ENCODE measurements at places on chromosomes 7 and 10.

- DNase-seq, result no peak
These were observed 676 bp upstream of the GPR146 start for GRCh38 chr7:1043552-1044188.

GRCh38 chr10:104614245-104614831, 26.8 kb upstream of the SORCS3 start:
- DNase-seq, result peak; percentile 15

GRCh38 chr10:11876324-11876723, 53.2 kb downstream of the PROSER2 start:
- DNase-seq, result no peak

DNA sequence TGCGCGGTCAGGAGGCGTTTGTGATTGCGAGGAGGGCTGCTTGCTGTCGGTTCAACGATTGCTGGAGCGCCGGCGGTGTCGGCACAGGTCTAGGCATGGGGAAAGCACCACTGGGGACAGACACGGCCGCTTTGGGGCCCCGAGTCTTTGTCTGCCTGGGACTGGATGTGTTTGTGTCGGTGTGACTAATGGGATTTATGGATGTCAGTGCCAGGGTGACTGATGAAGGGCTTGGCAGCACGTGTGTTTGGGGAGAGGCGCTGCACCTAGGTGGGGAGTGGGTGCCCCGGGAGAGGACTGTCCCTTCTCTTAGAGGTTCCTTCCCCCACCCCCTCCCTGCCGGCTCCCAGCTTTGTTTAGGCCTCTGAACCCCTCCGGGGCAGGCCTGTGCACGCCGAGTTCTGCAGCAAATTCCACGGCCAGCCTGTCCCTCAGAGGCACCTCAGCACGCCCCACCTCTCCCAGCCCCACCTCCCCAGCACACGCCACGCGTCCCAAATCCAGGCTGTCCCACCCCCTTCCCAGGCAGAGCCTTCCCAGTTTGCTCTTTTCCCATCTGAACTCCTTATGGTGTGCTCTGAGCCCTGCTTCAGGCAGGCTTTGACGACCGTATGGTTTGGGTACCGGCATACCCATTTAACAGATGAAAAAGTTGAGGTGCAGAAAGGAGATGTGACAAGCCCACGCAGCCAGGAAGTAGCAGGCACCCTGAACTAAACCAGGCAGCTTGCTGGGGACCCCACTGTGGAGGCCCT, 6.4 kb upstream of the TNRC18 start:
- DNase-seq, result no peak

- no peak for DNase-seq
These were observed 249.0 kb downstream of the CRPPA start for GRCh38 chr7:16172366-16172765.

- peak; percentile 14 for DNase-seq
These were observed 319.6 kb downstream of the GRID1 start for GRCh38 chr10:86046845-86047460.

- DNase-seq, result no peak
These were observed 208.8 kb downstream of the CTNNA3 start for GRCh38 chr10:67487199-67487598.

DNA sequence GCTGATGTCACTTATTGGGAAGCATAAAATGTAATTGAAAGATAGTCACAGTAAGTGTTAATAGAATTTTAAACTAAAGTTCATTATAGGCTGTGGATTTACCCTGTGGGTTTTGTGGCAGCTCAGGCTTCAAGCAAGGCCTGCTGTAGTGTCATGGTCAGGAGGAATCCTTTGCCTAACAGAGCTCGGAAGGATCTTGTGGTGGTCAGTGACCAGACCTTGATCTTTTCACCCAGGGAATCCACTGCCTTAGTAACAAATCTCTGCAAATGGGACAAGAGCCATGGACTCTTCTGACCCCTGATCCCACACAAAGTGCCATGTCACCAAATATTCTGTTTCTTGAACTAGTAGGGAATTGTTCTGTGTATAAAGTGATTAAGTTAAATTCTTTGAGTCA, 20.6 kb upstream of the HDAC9 start:
- no peak for DNase-seq

GRCh38 chr7:75039709-75040108, 33.9 kb downstream of the RCC1L start:
- no peak for DNase-seq

GRCh38 chr10:82814635-82815034, 939.6 kb downstream of the NRG3 start:
- no peak for DNase-seq

- DNase-seq, result no peak
These were observed 8.7 kb downstream of the ARL3 start for GRCh38 chr10:102705531-102705930.

GRCh38 chr7:143272871-143273270, 9.6 kb downstream of the GSTK1 start:
- no peak for DNase-seq

- no peak for DNase-seq
These were observed 1.9 kb downstream of the DLX5 start for GRCh38 chr7:97022491-97023306.

- no peak for DNase-seq
These were observed 13.5 kb upstream of the TSPAN13 start for GRCh38 chr7:16739863-16740622.

GRCh38 chr7:120720317-120720716, 137.6 kb downstream of the TSPAN12 start:
- no peak for DNase-seq

GRCh38 chr7:20283385-20283784, 47.3 kb upstream of the ITGB8 start:
- DNase-seq, result no peak

GRCh38 chr7:42843205-42843800, 68.6 kb downstream of the C7orf25 start:
- no peak for DNase-seq

GRCh38 chr10:121221072-121221471, 369.9 kb downstream of the WDR11 start:
- DNase-seq, result no peak

DNA sequence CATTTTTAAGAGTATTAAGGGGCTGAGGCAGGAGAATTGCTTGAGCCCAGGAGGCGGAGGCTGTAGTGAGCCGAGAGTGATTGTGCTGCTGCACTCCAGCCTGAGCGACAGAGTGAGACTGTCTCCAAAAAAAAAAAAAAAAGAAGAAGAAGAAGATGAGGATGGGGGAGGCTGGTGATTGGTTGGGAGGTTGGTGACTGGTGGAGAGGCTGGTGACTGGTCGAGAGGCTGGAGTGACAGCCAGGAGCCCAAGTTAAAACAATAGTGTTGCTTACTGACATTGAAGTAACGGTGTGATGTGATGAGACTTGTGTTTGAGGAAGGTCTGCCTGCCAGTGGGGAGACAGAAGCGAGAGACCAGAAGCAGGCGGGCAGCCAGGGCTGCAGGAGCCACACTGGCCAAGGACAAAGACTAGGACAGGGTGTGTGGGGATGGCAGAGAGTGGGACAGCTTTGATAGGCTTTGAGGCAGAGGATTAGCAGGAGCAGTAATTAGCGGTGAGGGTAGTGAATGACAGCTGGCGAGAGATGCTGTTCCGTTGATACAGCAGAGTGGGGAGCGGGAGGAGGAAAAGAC, 4.9 kb downstream of the SRRT start:
- no peak for DNase-seq

- DNase-seq, result no peak
These were observed 295.0 kb downstream of the BICC1 start for GRCh38 chr10:58807629-58808022.

DNA sequence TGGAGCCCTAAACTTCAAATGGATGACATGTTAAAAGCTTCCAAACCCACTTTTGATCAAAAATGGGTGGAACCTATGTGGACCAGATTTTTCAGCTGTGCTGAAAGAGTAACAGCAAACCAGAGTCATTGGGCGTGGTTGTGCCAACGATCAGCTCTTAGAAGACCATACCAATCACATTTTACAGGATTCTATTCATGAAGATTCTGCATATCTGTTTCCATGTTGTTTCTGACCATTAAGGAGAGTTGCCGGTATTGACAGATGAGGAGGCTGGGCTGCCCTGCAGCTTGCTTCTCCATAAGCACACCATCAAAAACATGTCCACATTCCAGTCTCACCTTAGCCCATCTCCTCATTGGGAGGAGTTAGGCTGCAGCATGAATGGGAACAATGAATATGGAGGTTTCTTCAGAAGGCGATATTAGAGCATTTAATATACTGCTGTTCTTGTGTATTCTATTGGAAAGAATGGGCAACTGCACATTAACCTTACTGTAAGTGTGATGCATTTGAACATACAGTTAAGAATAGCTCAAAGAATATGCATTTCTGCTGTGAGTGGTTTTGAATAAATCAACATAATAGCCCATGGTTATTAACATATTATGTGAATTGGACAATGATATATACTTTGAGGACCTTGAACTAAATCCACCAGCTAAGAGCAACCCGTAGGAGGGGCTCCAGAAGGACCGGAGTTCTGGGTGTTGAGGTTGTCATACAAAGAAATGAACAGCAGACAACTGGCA, 116.7 kb downstream of the TCF7L2 start:
- DNase-seq, result no peak

GRCh38 chr10:89888321-89889070, 187.1 kb downstream of the KIF20B start:
- DNase-seq, result no peak

DNA sequence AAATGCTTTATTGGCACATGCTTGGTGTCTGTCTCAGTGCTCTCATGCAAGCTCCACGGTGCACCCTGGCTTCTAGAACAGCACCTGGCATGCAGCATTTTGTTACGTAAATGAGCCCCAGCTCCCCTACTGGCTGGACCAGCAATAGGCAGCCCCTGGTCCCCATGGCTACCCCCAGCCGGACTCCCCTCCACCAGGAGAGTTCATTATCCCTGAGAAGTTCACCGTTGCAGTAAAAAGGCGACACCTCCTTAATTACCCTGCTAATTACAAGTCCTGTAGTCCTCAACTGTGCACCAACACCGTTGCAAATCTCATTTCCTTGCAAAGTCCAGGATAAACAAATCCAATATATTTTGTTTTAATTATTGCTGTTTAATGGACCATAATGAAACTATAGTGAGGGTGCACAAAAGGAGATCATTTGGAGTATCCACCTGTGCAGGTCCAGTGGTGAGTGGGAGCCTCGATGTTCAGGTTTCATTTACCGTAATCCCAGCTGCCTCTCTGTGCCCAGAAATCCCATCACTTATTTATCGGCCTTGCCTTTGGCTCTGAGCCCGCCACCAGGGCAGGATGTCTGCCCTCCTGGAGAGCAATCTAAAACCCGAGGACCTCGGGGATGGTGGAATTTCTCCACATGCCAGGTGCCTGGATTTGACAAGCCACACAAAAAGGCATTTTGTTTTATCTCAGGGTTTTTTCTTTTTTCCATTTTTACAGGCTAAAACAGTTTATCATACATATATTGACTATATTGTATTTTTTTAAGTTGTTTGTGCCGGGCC, 12.8 kb upstream of the DRGX start:
- no peak for DNase-seq

DNA sequence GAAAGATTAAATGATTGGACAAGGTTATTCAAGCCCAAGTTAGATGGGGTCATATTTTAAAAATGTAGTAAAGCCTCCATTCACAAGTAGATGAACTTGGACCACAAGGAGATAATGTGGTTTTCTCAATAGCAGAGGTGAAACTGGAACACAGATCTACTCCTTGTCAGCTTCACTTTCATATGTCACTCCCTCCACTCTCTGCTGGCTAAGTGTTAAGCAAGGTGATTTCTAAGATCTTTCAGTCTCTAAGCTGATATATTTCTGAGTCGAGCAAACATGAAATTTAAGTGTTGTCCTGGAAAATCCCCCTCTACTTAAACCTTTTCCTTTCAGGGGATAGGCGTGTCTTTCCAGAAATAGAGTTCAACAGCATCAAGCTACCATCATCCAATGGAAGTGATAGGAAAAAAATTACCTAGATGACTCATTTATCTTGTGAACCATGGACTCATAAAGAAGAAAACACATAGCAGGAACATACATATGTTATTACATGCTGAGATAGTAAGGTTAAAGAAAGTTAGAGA, 275.0 kb downstream of the PTEN start:
- no peak for DNase-seq

- DNase-seq, result no peak
These were observed 74.8 kb downstream of the LMBR1 start for GRCh38 chr7:156818133-156818532.

GRCh38 chr10:49200854-49201253, 12.7 kb upstream of the TMEM273 start:
- DNase-seq, result no peak

DNA sequence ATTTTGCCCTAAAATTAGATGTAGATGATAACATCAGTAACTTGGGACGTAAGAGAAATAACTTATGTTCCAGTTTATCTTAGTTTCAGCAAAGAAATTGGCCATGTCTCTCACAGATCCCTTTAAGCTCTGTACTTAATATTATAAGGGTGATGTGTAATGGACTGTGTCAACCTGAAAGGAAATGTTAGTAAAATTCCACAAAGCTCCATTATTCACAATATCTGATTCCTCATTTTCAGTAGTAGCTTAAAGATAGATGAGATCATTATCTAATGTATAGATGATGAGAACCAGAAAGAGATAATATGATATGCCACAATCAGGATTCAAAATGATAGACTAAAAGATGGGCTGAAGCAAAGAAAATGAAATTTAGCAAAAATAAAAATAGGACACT, 316.8 kb upstream of the CHRM2 start:
- DNase-seq, result no peak

GRCh38 chr10:43076876-43077420, at the start of gene RET:
Gene RET (plus strand): TSS chr10:43077069. CDS start chr10:43077259, 190 bp downstream.
- no peak for DNase-seq

DNA sequence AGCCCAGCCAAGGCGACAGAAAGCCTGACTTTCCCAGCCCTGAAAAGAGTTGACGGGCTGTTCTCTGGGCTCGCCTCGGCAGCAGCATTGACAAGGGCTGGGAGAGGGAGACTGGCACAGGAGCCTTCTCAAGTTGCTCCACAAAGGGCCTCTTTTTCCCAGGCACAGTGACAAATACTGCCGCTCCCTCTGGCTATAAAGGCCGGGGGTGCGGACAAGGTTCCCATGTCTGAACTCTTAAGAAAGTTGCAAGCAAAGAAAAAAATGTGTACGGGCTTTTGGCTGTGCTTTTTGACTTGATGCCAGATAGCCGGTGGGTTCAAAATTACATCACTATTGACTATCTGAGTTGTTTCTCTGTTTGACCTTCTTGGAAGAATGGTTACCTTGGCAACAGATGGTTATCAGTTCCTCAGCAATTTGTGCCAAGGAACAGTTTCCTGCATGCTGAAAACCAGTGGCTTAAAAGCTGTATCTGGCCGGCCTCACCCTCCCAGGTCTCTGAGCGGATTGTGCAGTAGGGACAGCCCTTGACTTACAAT, 115.9 kb upstream of the EEPD1 start:
- peak; percentile 30 for DNase-seq

- no peak for DNase-seq
These were observed 10.2 kb downstream of the CLIP2 start for GRCh38 chr7:74299401-74299800.
